ENCODE measurements at places on chromosomes 1 and 21.

- DNase-seq = no peak
Observed at GRCh38 chr1:59289570-59289969, 7.3 kb upstream of the FGGY start.

DNA sequence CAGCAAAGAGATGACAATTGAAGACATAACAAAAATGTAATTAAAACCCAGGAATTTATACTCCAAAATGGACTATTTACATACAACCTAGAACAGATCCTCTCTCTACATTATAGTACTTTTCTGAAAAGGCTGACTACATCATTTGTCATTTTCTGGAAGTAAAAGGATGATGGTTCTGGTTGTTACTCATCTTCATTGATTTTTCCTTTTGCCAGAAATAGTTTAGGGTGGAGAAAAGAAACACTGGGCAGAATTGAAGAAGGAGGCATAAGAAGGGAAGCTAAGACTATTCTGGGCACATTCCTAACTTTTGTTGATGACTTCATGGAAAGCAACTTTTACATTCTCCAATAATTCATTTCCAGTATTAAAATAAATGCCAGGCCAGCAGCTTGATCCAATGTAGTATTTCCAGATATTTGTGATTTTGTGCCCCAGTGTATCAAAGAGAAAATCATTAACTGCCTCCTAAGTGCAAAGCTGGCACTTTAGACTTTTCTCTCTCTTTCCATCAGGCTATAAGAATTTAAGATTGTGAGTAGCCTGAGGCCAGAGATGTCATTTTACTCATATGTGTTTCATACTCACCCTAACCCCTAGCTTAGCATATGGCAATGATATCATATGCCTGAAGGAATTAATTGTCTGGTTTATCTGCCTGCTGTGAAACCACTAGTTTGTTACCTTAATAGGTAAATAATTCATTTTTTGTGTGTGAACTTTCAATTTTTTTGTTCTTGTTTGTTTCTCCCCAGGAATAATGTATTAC, 369.5 kb upstream of the LYPLAL1 start:
- peak; percentile 7 for DNase-seq

DNA sequence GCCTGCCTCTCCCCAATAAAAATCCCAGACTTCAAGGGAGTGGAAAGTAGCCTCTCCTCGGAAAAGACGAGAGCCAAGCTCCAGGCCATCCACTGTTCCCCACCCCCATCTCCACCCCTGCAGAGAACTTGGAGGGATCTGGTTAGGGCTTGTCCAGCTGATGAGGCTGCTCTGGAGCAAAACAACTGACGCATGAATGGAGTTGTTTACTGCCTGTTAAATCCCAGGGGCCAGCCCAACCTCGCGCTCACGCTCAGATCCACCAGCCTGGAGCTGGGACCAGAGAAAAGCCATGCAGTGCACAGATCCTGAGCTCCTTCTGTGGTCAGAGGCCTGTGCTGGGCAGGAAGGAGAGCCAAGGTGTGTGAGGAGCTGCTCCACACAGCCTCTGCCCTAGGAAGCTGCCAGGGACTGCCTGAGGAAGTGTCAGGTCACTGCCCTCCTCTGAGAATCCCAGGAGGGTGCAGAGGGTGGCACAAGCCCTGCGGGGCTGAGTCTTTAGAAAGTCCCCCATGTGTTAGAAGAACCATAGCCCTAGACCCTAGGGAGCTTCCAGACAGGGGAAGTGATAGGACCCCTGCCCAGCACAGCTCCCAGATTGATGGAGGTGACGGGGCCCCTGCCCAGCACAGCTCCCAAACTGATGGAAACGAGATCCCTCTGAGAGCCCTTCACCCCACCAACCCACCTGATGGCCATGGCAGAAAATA, 109.0 kb upstream of the IPO9 start:
- DNase-seq = peak; percentile 65

DNA sequence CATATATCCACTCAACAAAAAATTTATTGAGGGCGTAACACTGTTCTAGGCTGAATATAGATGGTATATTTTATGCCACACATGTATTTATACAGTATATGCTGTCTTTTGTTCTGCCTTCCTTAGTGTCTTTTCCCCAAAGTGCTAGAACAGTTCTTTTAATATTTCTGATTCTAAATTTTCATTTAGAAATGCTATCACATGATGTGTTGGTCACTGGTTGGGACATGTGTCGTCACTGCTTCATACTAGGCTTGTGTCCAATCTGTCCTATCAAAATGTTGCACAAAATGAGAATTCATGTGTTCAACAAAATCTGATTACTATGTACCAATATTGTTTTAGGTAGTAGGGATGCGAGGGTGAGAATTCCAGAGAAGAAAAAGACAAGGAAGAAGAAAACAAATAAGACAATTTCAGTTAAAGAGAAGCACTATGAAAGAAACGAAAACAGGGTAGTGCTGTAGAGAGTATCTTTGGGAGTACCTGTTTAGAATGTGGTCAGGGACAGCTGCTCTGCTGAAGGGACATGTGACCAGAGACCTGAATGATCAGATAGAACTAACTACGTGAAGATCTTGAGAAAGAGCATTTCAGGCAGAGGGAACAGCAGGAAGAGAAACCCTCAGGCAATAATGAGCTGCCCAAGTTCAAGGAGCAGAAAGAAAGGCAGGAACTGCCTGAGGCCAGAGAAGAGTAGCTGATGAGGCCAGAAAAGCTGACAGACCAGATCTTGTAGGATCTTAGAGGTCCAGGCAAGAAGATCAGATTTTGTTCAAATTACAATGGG, 1.3 kb downstream of the KMO start:
- no peak for DNase-seq

- no peak for DNase-seq
Observed at GRCh38 chr1:212583643-212584042, 24.9 kb upstream of the ATF3 start.

GRCh38 chr1:206923009-206923960, 1.5 kb upstream of the FCMR start:
- no peak for DNase-seq

DNA sequence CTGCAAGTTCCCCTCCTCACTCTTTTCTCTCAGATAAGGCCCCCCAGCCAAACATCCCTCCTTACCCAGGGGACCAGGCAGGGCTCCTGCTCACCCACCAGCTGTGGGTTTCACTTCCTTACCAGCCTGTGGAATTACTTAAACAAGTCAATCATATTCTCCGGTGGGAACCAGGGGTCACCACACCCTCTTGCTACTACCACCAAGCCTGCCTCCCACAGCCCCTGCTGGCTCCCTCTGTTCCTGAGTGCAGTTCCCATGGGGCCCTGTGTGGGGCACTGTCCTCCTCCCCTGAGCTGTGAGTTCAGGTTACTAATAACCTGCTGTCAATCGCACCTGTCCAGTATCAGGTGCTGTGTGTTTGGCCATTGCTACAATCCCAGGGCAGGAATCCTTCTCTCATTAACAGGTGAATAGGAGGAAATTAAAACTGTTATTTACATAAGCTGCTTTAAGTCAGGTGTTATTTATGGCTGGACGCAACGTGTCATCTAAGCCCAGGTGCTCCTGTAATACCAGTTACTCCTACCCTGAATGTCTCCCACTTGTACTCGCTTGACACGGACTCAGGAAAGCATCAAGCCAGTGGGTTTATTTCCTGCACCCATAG, 53.1 kb upstream of the LBR start:
- DNase-seq = no peak

DNA sequence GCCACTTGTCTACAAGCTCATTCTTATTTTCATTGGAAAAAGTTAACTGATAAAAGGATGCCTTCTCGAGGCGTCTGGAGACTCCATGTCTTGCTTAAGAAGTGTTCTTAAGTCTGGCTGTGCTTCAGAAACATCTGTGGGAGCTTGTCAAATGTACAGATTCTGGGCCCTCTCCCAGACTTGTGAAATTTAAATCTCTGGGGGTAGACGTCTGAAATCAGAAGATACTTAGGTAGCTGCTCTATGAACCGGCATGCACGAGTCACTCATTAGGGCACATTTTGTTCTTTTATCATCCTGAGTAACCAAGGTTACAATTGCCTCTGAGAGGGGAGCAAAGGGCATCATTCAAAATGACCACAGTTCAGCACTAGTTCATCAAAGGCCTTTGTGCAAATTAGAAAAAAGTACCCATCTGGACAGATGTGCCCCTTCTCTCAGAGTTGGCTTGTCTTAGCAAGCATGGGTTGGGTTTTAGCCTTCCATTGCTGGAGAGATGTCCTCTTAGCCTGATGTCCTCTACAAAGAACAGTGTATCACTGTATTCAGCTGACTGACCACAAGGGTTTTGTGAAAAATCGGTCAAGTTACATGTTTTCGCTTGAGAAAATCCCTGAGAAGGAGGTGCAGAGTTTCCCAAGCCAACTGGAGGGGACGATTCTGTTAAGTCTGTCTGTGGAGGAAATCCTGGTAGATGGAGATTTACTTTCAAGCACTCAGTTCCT, 156.9 kb downstream of the ASTN1 start:
- no peak for DNase-seq

DNA sequence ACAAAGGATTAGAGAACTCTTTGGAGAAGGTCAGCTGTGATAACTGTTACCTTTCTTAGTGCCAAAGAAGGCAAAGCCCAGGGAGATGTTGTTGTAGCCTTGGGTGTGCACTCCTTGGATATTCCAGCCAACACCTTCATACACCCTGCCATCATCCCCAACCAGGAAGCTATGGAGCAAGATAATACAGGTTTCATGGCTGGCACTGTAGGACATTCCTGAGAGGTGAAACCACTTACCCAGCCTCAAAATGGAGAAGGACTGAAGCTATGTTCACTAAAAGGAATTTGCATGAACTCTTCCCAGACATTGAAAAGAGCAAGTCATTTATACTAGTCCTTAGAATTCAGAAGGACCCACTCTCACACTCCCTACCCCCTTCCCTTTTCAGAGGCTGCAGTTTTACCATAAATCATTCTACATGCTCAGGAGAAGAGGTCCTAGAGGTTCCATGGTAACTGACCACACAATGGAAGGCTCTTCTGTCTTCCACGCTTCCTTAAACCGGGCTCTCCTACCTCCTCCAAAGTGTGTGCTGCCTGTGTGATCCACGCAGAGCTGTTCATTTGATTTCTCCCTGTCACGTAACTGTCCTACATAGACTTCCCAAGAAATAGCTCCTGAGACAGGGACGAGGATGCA, 5.5 kb downstream of the PGLYRP4 start:
- no peak for DNase-seq

GRCh38 chr1:198113342-198113750, 43.5 kb upstream of the NEK7 start:
- no peak for DNase-seq

DNA sequence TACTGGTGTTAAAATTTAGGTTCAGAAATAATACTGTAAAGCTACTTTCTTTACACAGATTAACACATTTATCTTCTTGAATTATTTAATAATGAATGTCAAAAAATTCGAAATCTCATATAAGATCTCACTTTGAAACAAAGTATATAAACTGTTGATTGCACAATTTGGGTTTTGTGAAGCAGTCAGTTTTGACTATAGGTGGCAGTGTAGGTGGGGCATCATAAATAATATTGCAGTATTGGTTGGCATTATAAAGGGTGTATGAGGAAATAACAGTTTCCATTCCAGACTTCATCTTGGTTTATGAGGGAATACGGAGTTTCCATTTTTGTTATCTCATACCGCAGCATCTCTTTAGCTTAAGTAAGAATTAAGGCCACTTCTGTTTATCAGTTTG, 49.9 kb downstream of the SUCO start:
- DNase-seq = no peak

GRCh38 chr21:35783721-35784120, 276.6 kb downstream of the SETD4 start:
- DNase-seq = no peak

DNA sequence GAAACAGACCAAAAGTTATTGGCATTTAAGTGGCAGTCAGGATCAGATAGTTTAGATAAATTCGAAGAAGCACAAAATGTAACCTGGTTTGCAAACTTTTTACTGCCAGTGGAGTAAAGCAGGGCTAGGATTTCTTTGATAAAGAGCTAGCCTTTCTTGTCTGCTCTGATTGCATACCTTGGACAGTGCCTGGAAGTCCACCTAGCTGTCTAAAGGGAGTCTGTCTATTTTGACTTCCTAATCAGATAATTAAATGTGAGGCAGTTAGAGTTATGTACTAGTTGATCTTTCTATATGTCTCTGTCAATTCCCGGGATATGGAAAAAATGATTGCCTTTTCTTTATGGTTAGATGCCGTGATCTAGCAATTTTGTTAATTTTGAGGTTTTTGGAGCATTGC, 4.1 kb downstream of the GPSM2 start:
- DNase-seq = no peak

GRCh38 chr1:25008192-25008485, 78.1 kb upstream of the RUNX3 start:
- DNase-seq = no peak

GRCh38 chr1:112488141-112488540, 20.6 kb upstream of the WNT2B start:
- DNase-seq = no peak

GRCh38 chr1:87218618-87219017, 110.1 kb upstream of the LMO4 start:
- no peak for DNase-seq

- DNase-seq = no peak
Observed at GRCh38 chr1:214718724-214719123, 115.7 kb downstream of the CENPF start.

DNA sequence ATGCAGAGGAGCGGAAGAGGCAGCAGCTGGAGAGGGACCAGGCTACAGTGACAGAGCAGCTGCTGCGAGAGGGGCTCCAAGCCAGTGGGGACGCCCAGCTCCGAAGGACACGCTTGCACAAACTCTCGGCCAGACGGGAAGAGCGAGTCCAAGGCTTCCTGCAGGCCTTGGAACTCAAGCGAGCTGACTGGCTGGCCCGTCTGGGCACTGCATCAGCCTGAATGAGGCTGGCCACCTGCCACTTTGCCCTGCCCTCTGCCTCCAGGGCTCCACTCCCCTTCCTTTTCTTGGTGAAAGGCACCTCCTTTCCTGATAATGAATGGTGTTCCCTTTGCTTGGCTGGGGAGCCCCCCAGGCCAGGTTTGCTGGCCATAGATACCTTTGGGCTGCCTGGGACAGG, 3.3 kb upstream of the HMGN2 start:
- DNase-seq = no peak

DNA sequence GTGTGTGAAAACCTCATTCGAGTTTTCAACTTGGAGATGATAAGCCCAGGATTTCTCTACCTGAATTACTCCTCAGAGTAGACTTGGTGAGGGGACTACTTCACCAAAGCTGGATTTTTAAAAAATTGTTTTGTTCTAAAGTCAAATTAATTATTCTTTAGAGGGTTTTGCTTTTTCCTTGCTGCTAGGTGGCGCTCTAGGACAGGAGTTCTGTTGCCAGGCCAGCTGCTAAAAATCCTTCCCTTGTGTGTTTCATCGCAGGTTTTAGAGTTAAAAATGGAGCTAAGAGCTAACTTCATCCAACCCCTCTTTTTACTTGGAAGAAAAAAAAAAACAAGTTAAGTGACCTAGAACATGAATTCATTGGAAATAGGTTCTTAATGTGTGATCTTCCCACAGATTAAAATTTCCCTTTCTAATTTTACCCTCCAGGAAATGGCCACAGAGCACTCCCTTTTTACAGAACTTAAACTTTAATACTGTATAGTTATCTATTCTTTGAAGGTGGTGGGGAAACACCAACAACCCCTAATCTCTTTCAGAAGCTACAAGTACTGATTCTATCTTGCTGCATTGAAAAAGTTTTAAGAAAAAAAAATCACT, 36.7 kb upstream of the FAM163A start:
- peak; percentile 62 for DNase-seq
